ENCODE measurements at places on chromosomes 16 and 17.
A peak's percentile ranks its signal among the peaks of the same experiment; 100 is the strongest.

DNA sequence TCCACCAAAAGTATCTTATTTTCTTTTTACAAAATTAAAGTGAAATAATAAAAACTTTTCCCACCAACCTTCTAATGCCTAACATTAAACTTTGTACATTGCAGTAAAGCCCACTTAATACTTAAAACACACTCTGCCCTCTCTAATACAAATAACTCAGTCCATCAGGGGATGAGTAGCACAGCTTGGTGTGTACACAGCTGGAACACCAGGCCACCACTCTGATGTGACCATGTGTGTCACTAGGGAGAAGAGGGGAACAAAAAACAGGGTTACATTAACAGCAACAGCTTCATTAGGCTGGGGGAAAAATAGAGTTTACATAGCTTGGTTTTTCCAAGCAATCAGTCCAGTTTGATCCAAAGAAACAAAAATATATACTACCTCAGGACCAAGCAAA is 295.0 kb downstream of the CEP112 start:
- DNase-seq: no peak

GRCh38 chr16:54411544-54411943 is 125.0 kb upstream of the IRX3 start:
- DNase-seq: no peak

GRCh38 chr17:42676424-42677011 is at the start of gene PLEKHH3:
Gene PLEKHH3, minus strand, starts transcription at chr17:42676994. Its CDS starts 431 bp downstream, at chr17:42676563.
- DNase-seq: no peak

DNA sequence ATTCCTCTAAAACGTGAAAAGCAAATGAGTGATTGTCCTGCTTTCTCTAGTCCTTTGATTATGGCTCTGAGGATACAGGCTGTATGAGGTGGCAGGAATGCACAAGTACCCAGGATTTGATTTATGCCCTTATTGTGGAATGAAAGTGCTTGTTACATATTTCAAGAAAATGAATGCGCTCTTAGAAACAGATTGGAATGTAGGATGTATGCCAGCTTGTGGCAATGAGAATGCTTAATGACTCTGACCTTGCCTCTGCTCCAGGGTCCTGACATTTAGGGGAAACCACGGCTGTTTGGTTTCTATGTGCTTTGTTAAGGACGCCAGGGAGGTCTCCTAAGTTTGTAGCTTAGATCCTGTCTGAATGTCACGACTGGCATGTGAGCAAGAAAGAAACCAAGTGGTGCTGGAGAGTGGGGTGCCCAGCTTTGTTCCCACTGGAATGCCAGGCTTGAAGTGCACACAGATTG is 22.0 kb downstream of the PRCD start:
- DNase-seq: no peak

DNA sequence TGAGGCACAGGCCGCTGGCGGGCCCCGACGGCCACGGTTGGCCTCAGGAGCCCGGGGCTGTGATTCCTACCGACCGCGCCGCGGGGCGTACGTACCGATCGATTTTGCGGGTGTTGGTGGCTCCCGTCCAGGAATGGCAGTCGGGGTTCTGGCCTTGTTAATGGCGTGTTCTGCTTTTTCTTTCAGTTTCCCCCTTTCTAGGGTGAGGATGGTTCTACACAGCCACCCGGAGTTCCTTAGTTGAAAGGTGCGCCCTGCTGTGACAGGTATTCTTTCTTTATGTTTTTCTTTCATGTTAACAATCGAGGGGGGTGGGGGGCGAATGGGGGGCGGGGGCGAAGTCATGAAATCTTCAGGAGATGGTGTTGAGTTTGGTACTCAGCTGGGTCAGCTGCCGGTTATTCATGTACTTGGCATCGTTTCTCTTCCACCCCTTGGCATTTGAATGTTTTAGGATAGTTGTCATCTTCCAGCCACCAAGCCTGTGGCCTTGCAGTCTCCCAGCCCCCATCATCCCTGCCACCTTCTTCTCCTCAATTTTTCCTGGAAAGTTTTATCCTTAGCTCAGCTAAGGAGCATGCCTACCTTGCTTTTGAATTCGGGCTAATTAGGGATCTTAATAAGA is 802 bp downstream of the CYLD start:
- DNase-seq: peak; percentile 65

- no peak for DNase-seq
Observed at GRCh38 chr17:21124086-21124485, 2.7 kb upstream of the DHRS7B start.

- no peak for DNase-seq
Observed at GRCh38 chr17:52885882-52886281, 727.4 kb upstream of the CA10 start.

- DNase-seq: no peak
Observed at GRCh38 chr17:39706921-39707337, 7.1 kb downstream of the ERBB2 start.

DNA sequence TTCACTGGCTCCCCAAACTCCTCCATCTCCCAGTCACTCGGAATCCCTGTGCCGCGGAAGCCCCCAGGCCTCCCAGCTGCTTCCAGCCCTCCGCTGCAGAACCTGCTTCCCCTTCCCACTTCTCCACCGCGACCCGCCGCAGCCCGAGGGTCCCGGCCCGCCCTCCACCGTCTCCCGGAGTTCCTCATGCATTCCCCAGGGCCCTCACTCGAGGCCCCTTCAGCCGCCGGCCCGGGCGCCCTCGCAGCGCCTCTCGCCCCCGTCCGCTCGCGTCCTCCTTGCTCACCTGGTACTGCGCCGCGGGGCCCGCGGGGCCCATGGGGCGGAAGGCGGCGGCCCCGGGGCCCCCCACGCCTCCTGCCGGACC is 329 bp downstream of the SMARCD2 start:
- DNase-seq: no peak

GRCh38 chr17:29559640-29560039 is 7.2 kb downstream of the ABHD15 start:
- no peak for DNase-seq

- DNase-seq: no peak
Observed at GRCh38 chr17:6212766-6213165, 142.6 kb downstream of the WSCD1 start.

DNA sequence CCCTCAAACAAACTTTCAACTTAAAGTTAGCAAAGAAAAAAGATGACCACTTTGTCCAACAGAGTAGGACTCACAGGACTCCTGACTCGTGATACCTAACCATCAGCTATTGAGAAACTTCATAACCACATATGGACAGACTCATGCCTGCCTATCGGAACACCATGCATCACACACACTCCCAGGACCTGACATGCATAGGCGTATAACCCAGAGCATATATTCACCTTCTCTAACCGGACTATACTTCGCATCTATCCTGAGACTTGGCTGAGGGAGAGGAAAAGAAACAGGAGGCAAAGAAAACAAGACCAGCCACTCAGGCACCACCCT is 2.2 kb downstream of the PIP4K2B start:
- no peak for DNase-seq

- no peak for DNase-seq
Observed at GRCh38 chr17:21679256-21680146, 12.8 kb upstream of the KCNJ18 start.

GRCh38 chr17:66541461-66542128 is 239.2 kb downstream of the PRKCA start:
- DNase-seq: no peak

GRCh38 chr17:75404731-75405364 is 630 bp downstream of the GRB2 start:
- peak; percentile 37 for DNase-seq

- no peak for DNase-seq
Observed at GRCh38 chr16:1188432-1189189, 35.7 kb downstream of the CACNA1H start.

DNA sequence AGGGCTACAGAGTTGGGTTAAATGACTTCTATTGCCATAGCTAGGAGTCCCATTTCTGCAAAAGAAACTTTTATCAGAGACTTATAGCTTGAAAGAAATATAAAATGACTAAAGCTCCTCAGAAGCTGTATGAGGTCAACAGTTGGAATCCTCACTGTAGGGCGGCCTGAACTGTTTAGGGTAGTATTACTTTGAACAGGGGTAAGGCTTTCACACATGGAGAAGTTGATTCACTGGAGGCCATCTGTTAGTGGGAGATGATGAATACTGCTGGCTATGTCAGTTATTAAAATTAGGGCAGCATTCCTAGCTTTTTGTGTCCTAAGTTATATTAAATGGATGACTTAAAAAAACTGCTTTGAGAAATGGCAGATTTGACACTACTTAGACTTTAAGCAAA is 6.0 kb downstream of the TTC19 start:
- no peak for DNase-seq

DNA sequence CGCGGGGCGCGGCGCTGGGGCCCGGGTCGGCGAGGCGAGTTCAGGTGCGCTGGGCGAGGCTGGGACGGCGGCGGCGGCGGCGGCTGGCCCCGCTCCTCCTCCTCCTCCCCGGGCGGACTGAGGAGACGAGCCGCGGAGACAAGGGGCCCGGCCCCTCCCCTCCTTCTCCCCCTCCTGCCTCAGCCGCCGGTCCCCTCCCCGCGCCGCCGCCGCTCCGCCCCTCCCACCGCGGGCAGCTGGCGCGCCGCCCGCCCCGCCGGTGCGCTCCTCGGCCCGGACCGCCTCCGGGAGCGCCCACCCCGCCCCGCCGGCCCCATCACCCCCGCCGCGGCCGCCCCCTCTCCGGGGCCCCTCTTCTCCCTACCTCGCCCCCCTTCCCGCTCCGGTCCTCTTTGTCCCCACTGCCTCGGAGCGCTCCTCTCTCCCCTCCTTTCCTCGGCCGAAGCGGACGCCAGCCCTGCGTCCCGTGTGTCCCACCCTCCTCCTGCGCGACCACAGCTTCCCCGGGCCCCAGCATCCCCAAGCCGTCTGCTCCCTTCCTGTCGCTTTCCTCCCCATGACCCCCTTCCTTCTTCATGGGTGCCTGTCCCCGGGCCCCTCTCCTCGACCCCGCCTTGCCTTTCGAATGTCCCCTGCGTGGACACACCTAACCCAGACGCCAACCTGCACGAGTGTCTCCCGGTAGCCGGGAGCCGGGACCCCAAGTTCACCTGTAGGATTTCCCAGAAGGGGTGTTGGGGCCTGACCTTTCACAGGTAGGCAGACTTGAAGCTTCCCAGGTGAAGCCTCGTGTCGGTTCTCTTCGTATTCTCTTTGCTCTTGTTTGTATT is at the start of gene TOX3:
Gene TOX3 (minus strand): TSS at position 140 of the 830 bp plus-strand sequence. CDS start 420 bp downstream, outside the sequence.
- no peak for DNase-seq

DNA sequence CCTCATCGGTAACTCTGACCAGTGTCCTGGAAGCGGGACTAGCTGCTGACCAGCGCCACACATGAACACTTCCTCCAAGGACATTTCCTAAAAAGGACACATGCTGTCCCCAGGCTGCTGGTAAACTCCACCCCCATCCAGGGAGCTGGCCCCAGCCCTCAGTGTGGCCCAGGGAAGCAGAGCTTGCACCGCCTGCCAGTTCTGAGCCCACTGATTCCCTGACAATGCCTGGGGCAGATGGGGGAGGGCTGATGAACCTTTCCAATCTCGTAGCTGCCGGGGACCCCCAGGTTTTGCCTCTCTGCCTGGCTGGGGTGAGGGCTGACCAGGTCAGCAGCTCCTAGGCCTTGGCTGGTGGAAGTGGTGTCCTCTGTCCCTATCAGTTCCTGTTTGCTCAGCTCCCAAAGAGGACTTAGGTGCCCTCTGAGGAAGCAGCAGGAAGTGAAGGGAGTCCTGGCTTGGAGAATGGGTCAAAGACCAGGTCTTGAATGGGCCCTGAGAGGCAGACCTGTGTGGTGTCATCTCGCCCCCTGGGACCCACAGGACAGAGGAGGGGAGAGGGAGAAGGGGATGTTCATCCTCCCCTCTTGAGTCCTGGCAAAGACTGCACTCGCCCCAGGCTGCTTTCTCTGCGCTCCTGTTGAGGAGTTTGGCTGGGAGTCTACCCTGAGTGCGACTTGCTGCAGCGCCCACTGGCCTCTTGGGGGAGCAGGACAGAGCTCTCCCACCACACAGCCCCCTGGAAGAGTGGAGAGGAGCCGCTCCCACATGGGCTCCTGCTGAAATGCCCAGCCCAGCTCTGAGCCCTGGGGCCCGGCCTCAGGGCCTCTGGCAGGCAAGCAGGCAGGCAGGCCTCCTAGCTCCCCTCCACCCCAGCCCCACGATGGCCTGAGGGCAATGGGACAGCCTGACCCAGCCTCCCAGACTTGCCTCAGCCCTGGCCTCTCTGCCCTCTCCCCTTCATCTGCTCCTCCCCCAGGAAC is 16.8 kb downstream of the PDK2 start:
- DNase-seq: no peak

DNA sequence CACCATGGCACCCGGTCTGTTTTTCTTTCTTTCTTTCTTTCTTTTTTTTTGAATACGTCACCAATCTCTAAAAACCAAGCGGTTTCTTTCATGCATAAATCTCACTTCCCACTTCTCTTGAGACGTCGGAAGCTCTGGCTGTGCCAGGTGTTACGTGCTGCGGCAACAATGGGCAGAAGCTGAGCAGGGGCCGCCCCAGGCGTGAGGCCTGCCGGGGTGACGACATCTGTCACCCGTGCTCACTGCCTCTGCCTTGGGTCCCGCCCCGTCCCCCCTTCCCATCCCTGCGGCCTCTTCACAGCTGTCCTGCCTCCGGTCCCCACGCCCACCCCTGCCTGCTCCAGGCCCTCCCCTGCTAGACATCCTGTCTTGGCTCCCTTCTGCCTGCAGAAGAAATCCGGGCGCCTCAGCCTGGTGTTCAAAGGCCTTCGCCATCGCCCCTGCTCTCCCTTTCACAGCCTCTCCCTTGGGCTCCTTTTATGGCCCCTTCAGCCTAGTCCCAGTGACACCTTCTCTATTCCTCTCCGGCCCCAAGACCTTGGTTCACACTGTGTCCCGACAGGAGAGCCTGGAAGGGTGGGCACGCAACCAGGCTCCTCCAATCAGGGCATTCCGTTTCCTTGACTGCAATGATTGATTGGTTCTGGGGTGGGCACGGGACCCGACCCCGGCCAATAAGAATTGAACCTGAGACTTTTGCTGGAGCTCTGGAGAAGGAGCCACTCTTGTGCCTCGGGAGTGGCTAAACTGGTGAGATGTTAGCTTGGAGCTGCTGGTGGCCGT is 4.8 kb downstream of the P2RX1 start:
- no peak for DNase-seq

GRCh38 chr17:16973760-16974540 is 2.0 kb upstream of the TNFRSF13B start:
- no peak for DNase-seq

- DNase-seq: no peak
Observed at GRCh38 chr17:3512505-3513171, 36.8 kb downstream of the ASPA start.

GRCh38 chr17:9729034-9729650 is 62.2 kb downstream of the DHRS7C start:
- DNase-seq: peak; percentile 33

DNA sequence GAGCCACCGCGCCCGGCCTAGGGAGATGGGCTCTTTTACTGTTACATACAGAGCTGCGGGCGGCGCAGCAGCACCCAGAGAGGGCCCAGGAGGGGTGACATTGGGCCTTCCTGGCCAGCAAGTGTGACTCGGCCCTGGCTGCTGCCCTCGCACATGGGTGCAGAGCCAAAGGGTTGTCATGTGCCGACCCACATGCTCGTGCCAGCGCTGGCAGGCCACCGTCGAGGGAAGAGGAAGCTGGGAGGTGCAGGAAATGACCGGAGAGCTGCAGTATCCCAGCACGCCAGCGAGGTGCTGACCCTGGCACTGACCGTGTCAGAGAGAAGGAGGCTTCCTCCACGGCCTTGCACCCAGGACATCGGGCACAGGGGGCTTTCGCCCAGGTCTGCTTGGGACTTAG is 8.0 kb downstream of the ENDOV start:
- no peak for DNase-seq

- DNase-seq: peak; percentile 17
Observed at GRCh38 chr17:78748730-78749317, 33.2 kb downstream of the CYTH1 start.

GRCh38 chr17:49715717-49716279 is 8.0 kb upstream of the SLC35B1 start:
- no peak for DNase-seq

GRCh38 chr17:41520821-41521521 is 2.3 kb upstream of the KRT15 start:
- no peak for DNase-seq

- peak; percentile 13 for DNase-seq
Observed at GRCh38 chr16:2968368-2968737, 795 bp upstream of the PAQR4 start.

Data from hematopoietic multipotent progenitor cell treated with erythropoietin and hydrocortisone succinate and interleukin-3 and kit ligand, for 17 days (in vitro differentiated cells).